ENCODE measurements at places on chromosomes 12 and 14. TPM values are rescaled to one million over a fixed set of nuclear protein-coding genes. Genes with fewer than 3 reads are reported as not detected.

GRCh38 chr14:100103250-100104005 is 38.2 kb downstream of the EVL start:
- no peak for DNase-seq

DNA sequence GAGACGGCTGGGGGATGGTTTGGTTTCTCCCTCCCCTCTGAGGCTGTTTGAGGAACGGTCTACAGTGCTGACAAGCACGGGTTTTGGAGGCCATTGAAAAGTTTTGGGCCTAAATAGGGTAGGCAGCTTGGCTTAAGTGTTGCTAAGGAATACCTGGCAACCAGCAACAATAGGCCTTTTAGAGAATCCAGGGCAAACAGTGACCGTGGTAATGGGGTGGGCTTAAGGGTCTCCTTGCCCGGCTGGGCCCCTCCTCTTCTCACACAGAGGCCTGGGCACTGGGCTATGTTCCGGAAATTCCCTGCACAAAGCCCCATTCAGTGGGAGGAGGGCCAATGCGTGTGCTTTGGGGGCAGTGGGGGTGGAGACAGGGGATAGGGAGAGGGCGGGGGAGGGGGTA is 55.4 kb downstream of the ASCL1 start:
- DNase-seq = no peak

- DNase-seq = no peak
These were observed 19.4 kb upstream of the LIMA1 start for GRCh38 chr12:50302686-50303085.

- DNase-seq = no peak
These were observed 66.3 kb downstream of the TBX5 start for GRCh38 chr12:114339626-114340025.

DNA sequence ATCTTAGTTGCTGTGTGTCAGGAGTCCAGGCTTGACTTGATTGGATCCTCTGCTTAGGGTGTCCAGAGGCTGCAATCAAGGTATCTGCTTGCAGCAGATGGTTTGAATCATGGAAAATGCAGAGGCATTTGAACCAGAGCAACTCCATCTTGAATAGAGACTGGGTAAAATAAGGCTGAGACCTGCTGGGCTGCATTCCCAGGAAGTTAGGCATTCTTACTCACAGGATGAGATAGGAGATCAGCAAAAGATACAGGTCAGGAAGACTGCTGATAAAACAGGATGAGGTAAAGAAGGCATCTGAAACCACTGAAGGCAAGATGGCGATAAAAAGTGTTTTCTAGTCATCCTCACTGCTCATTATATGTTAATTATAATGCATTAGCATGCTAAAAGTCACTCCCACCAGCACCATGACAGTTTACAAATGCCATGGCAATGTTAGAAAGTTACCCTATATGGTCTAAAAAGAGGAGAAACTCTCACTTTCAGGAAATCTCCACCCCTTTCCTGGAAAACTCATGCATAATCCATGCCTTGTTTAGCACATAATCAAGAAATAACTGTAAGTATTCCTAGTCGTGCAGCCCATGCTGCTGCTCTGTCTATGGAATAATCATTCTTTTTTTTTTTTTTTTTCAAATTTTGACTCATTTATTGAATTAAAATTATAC is 218.3 kb upstream of the CPNE8 start:
- DNase-seq = no peak

DNA sequence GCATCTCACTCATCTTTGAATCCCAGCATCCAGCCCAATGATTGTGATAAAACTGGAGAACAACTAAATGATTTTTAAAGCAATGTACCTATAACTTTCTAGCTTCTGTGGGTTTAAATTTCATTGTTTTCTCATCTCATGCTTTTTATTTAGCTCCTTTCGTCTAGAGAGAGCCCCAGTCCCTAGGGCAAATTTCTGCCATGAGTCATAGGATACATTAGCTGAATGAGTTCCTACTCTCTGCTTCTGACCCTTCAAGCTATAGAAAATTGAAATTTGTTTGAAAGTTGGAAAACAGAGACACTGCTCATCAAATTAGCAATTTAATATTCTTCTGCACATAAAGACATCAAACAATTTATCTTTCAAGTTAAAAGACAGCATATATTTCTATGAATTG is 113.9 kb downstream of the KIF21A start:
- DNase-seq = no peak

DNA sequence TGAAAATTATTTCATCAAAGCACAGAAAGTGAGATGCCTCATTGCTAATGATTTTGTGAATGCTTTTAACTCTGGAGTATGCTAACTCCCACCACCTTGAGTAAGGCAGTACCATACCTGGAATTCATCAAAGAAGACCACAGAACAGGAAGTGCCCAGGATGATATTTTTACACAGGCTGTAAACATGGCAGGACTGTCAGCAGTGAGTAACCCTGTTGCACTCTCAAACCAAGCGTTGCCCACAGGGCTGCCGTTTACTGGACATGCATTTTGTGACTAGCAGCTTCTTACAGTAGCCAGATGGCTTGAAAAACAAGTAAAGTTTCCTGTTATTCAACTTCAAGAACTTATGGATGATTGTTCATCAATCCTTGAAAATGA is 42.4 kb downstream of the RALGAPA1 start:
- peak; percentile 14 for DNase-seq

DNA sequence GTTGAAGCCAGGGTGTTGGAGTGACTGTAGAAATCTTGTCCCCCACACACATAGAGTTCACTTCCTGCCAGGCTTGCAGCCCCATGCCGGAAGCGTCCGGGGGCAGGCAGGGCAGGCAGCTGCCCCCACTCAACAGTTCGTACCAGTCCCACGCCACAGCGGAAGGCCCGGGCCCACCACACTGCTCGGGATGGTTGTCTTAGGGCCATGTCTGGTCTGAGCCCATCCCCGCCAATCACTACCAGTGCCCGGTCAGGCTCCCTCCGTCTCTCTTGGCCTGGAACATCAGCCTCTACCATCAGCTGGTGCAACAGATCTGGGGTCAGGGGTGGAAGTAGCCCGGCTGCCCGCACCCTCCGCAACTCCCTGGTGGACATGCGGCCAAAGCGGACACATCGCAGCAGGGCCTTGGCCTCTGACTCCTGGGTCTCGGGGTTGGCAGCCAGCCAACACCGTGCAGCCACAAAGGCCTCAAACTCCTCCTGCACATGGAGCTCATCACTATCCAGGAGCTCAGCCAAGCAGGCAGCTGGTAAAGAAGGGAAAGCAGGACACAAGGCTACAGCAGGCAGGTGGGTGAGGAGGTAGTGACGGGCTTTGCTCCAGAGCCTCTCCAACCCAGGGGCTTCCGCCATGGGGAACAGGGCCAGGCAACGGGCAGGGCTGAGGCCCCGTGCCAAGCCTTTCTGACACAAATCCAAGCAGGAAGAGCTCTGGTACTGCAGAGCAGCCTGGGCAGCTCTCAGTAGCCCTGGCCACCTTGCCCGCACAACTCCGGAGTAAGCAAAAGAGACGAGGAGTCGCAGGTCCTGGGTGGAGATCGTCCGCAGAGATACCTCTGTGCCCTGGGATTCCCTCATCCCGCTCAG is 5.9 kb downstream of the KLHL33 start:
- DNase-seq = no peak

- DNase-seq = peak; percentile 13
These were observed 32.4 kb upstream of the HELB start for GRCh38 chr12:66269757-66270383.

Gene PTPRB
- not detected for total RNA-seq

Gene TULP3
- total RNA-seq = 7.1 TPM

Gene FAM90A1
- total RNA-seq = 0.67 TPM

Gene TMTC1
- 0.51 TPM for total RNA-seq

Gene UBC
- total RNA-seq = 1,182 TPM

Gene ADGRD1
- total RNA-seq = 2.0 TPM

Gene CIPC
- total RNA-seq = 6.4 TPM

Measured in activated T-cell treated with anti-CD3 and anti-CD28 coated beads, Interleukin-2, amount 50 U/mL, for 72 hours (primary cell).